SJSA1 (cell line): ENCODE measurements at places on chromosomes 4 and X. TPM values are rescaled to one million over a fixed set of nuclear protein-coding genes. Genes with fewer than 3 reads are reported as not detected.
A peak's percentile ranks its signal among the peaks of the same experiment; 100 is the strongest.

CLDN34 gene
- total RNA-seq, result not detected in 2 replicates

SUPT20HL2 gene
- not detected in 2 replicates for total RNA-seq

NDST4 gene
- 0.05 TPM in 1 of 2 replicates, not detected in the other for total RNA-seq

RAB40AL gene
- 0.18 TPM in 1 of 2 replicates, not detected in the other for total RNA-seq

GPRIN3 gene
- not detected in 2 replicates for total RNA-seq

DNA sequence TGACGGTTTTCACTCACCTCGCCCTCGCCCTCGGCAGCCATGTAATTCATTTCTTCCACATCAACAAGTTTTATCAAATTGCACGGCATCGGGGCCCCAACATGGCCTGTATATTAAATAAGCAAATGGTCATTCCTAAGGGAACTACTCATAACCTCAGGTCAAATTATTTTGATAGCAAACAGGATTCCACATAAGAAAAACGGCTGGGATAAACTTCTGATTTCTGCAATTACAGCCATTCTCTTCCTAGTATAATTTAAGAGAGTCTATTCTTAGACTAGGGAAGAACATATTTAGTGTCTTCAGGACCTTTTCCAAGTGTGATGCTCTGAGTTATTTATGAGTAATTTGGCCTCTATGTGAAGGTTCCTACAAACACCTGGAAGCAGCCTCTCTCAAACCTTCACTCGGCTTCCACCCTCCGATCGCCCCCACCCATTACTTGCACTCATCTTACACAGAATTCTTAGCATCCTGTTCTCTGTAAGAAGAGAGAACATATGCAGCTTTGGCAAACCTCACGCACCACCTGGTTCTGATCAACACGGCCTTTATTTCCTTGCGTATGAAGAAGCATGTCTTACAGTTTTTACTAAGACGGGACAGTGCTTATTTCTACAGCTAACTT lies 29.4 kb upstream of the CENPU start:
- H3K4me1 ChIP-seq, result peaks cover 34% of the 10 kb centered on the region
- H3K27me3 ChIP-seq, result no peaks in the 10 kb centered on the region
- no peak overlapping the region for H3K27ac ChIP-seq
- DNase-seq, result peak; percentile 6
- H3K36me3 ChIP-seq, result peaks cover 5% of the 10 kb centered on the region; the same call in 1 of the 2 replicates

- peak overlapping the region; percentile 85 for H3K27ac ChIP-seq
- H3K36me3 ChIP-seq, result no peaks in the 10 kb centered on the region
- DNase-seq, result peak; percentile 84
- no peak overlapping the region; the same call in 1 of the 2 replicates for H3K4me3 ChIP-seq
These were observed 344.3 kb upstream of the KLF3 start for GRCh38 chr4:38319456-38320342.

- H3K4me1 ChIP-seq, result no peaks in the 10 kb centered on the region
- no peaks in the 10 kb centered on the region for H3K36me3 ChIP-seq
- no peak overlapping the region for H3K27ac ChIP-seq
- H3K27me3 ChIP-seq, result no peaks in the 10 kb centered on the region
These were observed 186.4 kb downstream of the PPP4R3C start for GRCh38 chrX:27276751-27277150.

- H3K36me3 ChIP-seq, result no peaks in the 10 kb centered on the region
- no peak for DNase-seq
- H3K27ac ChIP-seq, result no peak overlapping the region
- peaks cover 10% of the 10 kb centered on the region for H3K4me1 ChIP-seq
These were observed 89.1 kb downstream of the ANXA3 start for GRCh38 chr4:78640714-78641113.

DNA sequence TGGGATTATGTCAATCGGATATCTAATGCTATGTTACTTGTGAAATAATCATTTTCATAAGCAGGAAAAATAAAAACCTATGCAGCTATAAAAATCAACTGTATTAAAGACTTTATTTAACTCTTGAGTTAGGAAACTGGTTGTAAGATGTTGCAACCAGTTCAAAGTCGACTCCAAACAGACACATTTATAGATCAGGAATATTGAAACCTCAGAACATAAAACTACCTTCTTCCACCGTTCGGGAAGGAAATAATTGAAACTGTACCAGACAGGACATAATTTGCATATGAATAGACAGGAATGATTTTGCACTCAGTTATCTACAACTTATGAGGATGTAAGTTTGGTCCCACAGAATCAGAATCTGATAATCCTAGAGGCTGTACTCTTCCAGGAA lies 181.8 kb upstream of the STS start:
- no peaks in the 10 kb centered on the region for H3K36me3 ChIP-seq
- H3K27ac ChIP-seq, result no peak overlapping the region

DNA sequence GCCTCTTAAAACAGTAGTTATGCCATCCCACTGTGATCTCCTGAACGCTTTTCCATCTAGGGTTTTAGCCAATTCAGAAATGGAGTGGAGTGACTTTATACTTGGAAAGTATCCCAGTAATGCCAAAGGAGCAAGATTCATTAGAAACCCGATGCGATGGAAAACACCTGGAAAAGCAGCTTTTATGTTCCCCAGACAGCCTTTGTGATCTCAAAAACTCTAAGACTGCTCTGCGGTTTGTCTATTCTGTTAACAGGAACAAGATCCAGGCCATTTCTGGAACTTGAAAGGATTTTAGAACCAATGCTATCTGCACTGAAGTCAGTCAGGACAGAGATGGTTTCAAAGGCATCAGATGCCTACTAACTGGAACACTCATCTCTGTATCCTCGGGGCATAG lies 145.1 kb downstream of the APBB2 start:
- no peaks in the 10 kb centered on the region for H3K36me3 ChIP-seq
- no peak for DNase-seq
- no peaks in the 10 kb centered on the region for H3K27me3 ChIP-seq
- H3K4me1 ChIP-seq, result peaks cover 26% of the 10 kb centered on the region

GRCh38 chrX:633985-634958 lies 3.7 kb downstream of the SHOX start:
- H3K27me3 ChIP-seq, result no peaks in the 10 kb centered on the region
- DNase-seq, result no peak
- H3K4me1 ChIP-seq, result no peaks in the 10 kb centered on the region
- no peak overlapping the region for H3K27ac ChIP-seq
- H3K4me3 ChIP-seq, result no peak overlapping the region
- no peaks in the 10 kb centered on the region for H3K36me3 ChIP-seq

DNA sequence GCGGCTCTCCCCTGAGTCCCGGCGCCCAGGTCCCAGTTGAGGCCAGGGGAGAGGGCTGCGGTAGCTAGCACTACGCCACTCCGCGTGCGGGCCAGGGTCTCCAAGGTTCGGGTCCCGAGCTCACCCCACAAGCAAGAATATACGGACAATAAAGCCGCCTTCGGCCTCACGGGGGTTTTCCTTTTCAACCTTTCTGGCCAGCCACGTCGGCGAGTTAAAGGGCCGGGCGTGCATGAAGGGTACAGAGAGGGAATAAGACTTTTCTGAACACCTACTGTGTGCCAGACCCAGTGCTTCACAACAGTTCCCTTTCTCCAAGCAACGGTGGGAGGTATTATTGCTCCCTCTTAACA lies 138.5 kb upstream of the ZIC3 start:
- no peak for DNase-seq
- no peaks in the 10 kb centered on the region for H3K27me3 ChIP-seq
- H3K36me3 ChIP-seq, result no peaks in the 10 kb centered on the region
- no peaks in the 10 kb centered on the region for H3K4me1 ChIP-seq
- no peak overlapping the region for H3K4me3 ChIP-seq
- no peak overlapping the region for H3K27ac ChIP-seq

- H3K4me3 ChIP-seq, result no peak overlapping the region
- no peaks in the 10 kb centered on the region for H3K36me3 ChIP-seq
- H3K4me1 ChIP-seq, result peaks cover 10% of the 10 kb centered on the region
- no peak for DNase-seq
- no peaks in the 10 kb centered on the region for H3K27me3 ChIP-seq
These were observed 37.7 kb downstream of the ARHGAP24 start for GRCh38 chr4:85512446-85513205.

DNA sequence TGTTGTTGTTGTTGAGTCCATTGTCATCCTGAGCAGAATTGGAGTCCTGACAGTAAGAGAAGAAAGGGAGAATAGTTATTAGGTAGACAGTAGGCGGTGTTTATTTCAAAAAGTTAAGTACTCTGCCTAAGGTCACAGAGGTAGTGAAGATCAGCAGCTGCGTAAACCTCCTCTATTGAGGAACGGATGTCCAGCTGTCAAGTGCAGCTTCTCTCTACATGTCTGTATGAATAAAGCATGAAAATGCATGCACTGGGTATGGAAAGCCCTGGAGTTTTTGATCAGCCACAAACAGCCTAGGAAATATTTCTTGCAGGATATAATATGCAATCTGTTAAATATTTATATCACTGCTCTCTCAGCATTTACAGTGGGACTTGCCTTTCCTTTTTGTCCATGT lies 109.4 kb upstream of the CBLL2 start:
- no peak overlapping the region for H3K4me3 ChIP-seq
- no peaks in the 10 kb centered on the region for H3K4me1 ChIP-seq
- H3K27ac ChIP-seq, result no peak overlapping the region
- DNase-seq, result no peak
- no peaks in the 10 kb centered on the region for H3K36me3 ChIP-seq

DNA sequence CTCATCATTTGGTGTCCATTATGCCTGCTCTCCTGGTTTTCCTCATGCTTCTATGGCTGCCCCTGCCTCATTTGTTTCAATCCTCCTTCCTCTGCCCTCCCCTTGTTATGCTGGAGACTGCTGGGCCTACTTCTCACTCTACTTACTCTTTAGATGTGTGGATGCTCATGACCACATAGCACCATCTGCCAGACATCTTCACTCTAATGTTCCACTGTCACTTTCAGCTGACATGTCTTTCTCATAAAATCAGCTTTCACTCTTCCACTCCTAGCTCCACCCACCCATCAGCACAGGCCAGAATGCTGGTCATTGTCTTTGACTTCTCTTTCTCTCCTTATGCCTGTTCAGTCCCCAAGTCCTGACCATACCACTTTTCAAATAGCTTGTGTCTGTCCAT lies 86.8 kb downstream of the REPS2 start:
- H3K27ac ChIP-seq, result no peak overlapping the region
- H3K4me1 ChIP-seq, result no peaks in the 10 kb centered on the region
- H3K36me3 ChIP-seq, result no peaks in the 10 kb centered on the region

GRCh38 chr4:154595807-154596206 lies 5.3 kb upstream of the FGA start:
- DNase-seq, result no peak
- no peaks in the 10 kb centered on the region for H3K4me1 ChIP-seq
- no peaks in the 10 kb centered on the region for H3K27me3 ChIP-seq
- H3K36me3 ChIP-seq, result no peaks in the 10 kb centered on the region
- no peak overlapping the region for H3K4me3 ChIP-seq

DNA sequence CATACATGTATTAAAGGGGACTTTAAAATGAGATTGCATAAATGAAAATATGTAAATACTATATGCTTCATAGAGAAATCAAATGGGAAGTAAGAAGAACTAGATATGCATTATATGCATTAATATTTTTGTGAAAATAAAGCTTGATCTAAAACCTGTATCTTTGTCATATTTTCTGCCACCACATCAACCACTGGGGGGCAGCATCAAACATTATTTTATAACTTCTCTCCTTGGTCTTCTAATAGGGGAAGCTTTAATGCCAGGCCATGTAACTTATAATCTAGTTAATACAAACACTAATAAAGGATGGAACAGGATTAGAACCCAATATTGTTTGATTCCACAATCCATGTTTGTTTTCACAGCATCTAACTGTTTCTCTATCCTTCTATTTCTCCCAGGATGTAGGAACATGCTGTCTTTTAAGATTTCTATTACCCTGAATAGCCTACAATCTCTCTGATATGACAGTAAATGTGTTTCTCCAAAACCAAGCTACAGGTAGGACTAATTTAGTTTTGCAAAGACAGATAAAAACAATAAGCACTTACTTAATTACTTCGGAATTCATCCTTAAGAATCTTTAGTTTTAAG lies 10.0 kb downstream of the QRFPR start:
- no peak overlapping the region for H3K27ac ChIP-seq
- no peak for DNase-seq
- H3K4me3 ChIP-seq, result no peak overlapping the region
- H3K27me3 ChIP-seq, result 0 out of 2 replicates have a peak, but pooled peaks cover 2% of the 10 kb centered on the region

- no peaks in the 10 kb centered on the region for H3K27me3 ChIP-seq
- H3K27ac ChIP-seq, result no peak overlapping the region
- H3K4me3 ChIP-seq, result no peak overlapping the region
- H3K36me3 ChIP-seq, result no peaks in the 10 kb centered on the region
These were observed 698.6 kb downstream of the SH3BGRL start for GRCh38 chrX:81900522-81900921.

- no peak overlapping the region for H3K4me3 ChIP-seq
- H3K27me3 ChIP-seq, result no peaks in the 10 kb centered on the region
These were observed 42.1 kb downstream of the WDFY3 start for GRCh38 chr4:84924434-84924833.

DNA sequence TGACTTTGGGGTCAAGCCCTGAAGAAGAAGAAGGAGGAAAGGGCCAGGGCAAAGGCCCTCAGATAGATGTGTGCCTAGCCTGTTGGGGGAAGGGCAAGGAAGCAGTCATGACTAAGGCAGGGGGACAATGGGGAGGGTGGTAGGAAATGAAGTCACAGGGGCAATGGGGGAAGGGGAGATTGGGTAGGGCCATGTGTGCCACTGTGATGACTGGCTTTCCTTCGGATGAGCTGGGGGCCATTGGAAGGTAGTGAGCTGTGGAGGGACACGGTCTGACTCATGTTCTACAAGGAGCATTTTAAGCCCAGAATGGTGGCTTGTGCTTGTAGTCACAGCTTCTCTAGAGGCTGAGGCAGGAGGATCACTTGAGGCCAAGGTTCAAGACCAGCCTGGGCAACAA lies 642.0 kb downstream of the MID1IP1 start:
- H3K27me3 ChIP-seq, result no peaks in the 10 kb centered on the region
- no peaks in the 10 kb centered on the region for H3K36me3 ChIP-seq
- no peak for DNase-seq
- no peak overlapping the region for H3K27ac ChIP-seq

- no peak for DNase-seq
- H3K4me1 ChIP-seq, result peaks cover 7% of the 10 kb centered on the region; the same call in 1 of the 2 replicates
- H3K4me3 ChIP-seq, result no peak overlapping the region
- H3K36me3 ChIP-seq, result no peaks in the 10 kb centered on the region
These were observed 33.3 kb upstream of the TMEM184C start for GRCh38 chr4:147583876-147584275.

DNA sequence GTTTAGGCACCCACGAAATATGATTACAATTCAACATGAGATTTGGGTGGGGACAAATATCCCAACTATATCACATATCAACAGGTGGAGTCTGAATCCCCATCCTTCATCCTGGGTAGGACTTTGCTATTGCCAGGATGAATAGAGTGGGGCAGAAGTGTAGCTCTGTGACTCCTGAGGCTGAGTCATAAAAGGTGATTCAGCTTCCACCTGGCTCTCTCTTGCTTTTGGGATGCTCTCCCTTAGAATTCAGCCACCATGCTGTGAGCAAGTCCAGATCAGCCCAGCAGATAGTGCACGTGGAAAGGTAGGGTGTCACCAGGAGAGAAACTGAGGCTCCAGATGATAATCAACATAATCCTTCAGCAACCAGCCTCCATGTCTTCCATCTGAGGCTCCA lies 193.8 kb upstream of the BCOR start:
- H3K36me3 ChIP-seq, result no peaks in the 10 kb centered on the region
- no peak overlapping the region for H3K4me3 ChIP-seq
- no peaks in the 10 kb centered on the region for H3K27me3 ChIP-seq
- no peak overlapping the region for H3K27ac ChIP-seq
- no peak for DNase-seq
